ENCODE measurements at places on chromosomes 12 and 14.

DNA sequence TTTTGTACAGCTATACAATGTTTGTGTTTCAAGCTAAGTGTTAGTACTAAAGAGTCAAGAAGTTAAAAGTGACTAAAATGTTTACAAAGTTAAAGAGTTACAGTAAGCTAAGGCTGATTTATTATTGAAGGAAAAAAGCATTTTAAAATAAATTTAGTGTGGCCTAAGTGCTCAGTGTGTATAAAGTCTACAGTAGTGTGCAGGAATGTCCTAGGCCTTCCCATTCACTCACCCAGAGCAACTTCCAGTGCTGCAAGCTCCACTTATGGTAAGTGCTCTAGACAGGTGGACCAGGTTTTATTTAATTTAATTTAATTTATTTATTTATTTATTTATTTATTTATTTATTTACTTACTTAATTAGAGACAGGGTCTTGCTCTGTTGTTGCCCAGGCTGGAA lies 19.6 kb downstream of the DLK1 start:
- DNase-seq, result no peak

DNA sequence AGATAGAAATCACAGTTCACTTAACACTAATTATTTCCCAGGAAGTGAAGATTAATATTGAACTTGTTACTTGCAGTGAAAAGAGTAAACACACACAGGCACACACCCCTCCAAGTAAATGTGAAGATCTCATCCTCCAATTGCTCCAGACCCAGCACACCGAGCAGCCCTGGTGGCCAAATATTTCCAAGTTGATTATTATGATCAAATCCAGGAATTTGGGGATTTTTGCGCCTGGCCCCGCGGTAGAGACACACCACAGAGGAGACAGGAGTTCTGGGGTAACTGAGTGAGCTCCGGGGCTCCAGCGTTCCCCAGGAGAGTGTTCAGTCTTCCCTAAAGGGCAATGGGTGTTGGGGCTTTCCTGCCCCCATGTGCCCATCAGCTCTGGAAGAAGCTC lies 431.5 kb downstream of the BCL11B start:
- no peak for DNase-seq

DNA sequence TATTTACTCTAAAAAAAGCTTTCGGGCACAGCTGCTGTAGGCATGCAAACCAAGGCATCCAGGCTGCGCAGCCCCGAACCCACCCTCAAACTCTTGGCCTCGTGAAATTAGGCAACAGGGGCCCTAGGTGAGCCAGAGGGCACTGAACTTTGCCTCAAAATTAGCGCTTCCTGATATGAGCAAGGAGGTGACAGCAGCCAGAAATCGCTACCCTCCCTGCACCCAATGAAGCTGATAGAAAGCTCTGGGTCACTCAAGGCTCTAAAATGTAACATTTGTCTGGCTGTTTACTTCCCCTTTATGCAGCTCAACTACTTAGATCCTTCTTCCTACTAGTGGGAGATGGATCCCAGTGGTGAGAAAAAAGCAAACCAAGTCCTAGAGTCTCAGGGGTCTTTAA lies 61.8 kb downstream of the PITPNM2 start:
- no peak for DNase-seq

- DNase-seq, result no peak
Measured at GRCh38 chr12:49133014-49133413, 1.8 kb upstream of the TUBA1B start.

DNA sequence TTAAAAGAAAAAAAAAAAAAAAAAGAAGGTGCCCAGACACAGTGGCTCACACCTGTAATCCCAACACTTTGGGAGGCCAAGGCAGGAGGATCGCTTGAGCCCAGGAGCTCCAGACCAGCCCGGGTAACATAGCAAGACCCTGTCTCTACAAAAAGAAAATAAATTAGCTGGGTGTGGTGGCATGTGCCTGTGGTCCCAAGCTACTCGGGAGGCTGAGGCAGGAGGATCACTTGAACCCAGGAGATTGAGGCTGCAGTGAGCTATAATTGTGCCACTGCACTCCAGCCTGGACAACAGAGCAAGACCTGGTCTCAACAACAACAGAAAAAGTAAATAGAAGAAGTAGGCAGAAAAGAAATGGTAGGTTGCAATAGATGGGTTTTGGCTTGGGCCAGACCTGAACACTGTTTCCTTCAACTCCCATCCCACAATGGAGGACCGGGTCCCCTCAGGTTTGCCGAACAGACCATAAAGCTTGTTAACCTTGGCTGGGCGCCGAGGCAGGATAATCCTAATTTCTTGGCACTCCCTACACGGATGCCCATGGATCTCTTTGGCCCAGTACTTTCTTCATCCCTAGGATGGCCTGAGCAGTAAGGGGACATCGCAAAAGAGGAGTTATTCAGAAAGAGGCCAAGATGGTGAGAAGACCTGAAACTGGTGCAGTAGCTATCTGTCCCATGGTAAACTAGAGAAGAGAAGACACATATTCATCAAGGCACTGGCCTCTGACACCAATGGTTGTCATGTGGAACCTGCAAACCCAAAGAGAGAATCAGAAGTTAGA lies 165.5 kb upstream of the CCND2 start:
- DNase-seq, result no peak

- DNase-seq, result no peak
Measured at GRCh38 chr14:100717386-100717785, 9.3 kb upstream of the DLK1 start.

DNA sequence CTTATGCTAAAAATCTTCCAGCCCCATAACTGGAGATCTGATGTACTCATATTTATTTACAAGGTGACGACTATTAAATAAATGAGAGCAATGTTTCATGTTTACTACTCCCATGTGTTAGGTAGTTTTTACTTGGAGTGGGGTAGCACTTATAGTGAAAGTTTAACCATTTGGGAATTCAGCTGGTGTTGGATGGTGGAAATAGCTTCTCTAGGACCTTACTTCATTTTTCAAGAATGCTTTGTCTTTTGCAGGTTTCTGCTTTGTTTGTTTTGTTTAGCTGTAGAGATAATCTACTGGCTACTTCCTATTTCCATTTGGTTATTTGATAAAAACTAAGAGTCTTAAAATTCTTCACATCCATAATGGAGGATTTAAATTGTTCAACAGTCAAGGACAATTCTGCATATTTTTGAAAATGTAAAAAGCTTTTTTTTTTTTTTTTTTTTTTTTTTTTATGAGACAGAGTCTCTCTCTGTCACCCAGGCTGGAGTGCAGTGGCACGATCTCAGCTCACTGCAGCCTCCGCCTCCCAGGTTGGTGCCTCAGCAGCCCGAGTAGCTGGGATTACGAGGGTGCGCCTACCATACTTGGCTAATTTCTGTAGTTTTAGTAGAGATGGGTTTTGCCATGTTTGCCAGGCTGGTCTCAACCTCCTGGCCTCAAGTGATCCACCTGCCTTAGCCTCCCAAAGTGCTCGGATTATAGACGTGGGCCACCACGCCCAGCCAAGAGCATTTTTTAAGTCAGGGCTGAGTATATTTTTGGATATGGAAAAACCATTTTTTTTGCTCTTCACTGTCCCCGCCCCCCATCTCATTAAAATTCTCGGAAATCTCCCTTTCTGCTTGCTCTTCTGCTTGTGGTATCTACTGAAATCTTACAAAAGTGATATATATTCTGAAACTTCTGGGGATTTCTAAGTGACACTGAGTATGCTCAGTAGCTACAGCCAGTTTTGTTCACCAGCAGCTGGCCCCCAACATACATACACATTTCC lies 1.4 kb upstream of the ABCD2 start:
- no peak for DNase-seq

DNA sequence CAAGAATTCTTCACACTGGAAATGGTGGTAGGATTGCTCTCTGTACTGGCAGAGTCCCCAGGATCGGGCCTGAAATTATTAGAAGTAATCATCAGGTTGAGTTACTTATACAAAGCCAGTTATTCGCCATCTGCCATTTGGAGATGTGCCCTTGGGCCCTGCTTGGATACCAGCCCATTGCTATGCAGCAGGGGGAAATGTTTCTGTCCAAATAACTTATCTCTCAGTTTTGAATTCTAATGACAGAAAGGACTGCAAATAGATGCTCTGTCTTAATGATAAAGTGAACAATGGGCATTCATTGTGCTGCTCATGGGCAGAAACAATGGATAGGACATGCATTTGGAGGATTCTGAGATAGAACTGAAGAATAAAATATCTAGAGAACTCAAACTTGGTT lies 139.1 kb upstream of the PELI2 start:
- no peak for DNase-seq

Data from stimulated activated CD8-positive, alpha-beta memory T cell treated with anti-CD3 and anti-CD28 coated beads, Interleukin-4, amount 100 ng/mL, for 4 hours (primary cell).